Bronchus fibroblast of lung (primary cell): ENCODE measurements at places on chromosomes 16 and 17. TPM values are rescaled to one million over a fixed set of nuclear protein-coding genes. Genes with fewer than 3 reads are reported as not detected.

The ZNF174 gene
- 7.6 and 8.9 TPM in 2 replicates for total RNA-seq

The LITAFD gene
- total RNA-seq, result not detected in 2 replicates

The EARS2 gene
- 20.2 and 24.7 TPM in 2 replicates for total RNA-seq

The MYOCD gene
- under 0.01 TPM in 2 replicates for total RNA-seq

The ENPP7 gene
- not detected in 2 replicates for total RNA-seq

The SLC22A31 gene
- 0.45 and 1.7 TPM in 2 replicates for total RNA-seq

The OTOA gene
- total RNA-seq, result under 0.01 and 0.17 TPM in 2 replicates

The PYDC1 gene
- not detected in 2 replicates for total RNA-seq

The CAPNS2 gene
- total RNA-seq, result not detected in 2 replicates

The XAF1 gene
- total RNA-seq, result 0.59 and 1.5 TPM in 2 replicates

The TAT gene
- total RNA-seq, result not detected in 2 replicates

The EXOC7 gene
- total RNA-seq, result 42.8 and 44.0 TPM in 2 replicates

The ITGA2B gene
- 0.15 and 0.17 TPM in 2 replicates for total RNA-seq

The RRAD gene
- total RNA-seq, result 5.4 and 7.6 TPM in 2 replicates

The KRT27 gene
- not detected in 2 replicates for total RNA-seq

The ST6GALNAC1 gene
- total RNA-seq, result not detected in 2 replicates

The TLCD3A gene
- 15.5 and 18.4 TPM in 2 replicates for total RNA-seq

The RUNDC3A gene
- not detected in 2 replicates for total RNA-seq

The VPS35 gene
- 60.2 and 65.4 TPM in 2 replicates for total RNA-seq

The CA7 gene
- not detected in 2 replicates for total RNA-seq

The ABCA5 gene
- 2.1 and 3.9 TPM in 2 replicates for total RNA-seq

The HSF5 gene
- total RNA-seq, result under 0.01 and 0.34 TPM in 2 replicates

The KRT40 gene
- not detected in 2 replicates for total RNA-seq

The RGS9 gene
- total RNA-seq, result 0.84 and 1.5 TPM in 2 replicates

The GINS2 gene
- total RNA-seq, result 34.6 and 35.5 TPM in 2 replicates

The BHLHA9 gene
- total RNA-seq, result not detected in 2 replicates

The PSME3 gene
- 96.9 and 104 TPM in 2 replicates for total RNA-seq

The KLHL10 gene
- total RNA-seq, result 0.17 TPM in 1 of 2 replicates, not detected in the other

The LRRC75A gene
- total RNA-seq, result 0.34 and 0.59 TPM in 2 replicates

The IRX6 gene
- not detected in 2 replicates for total RNA-seq

The TEKT1 gene
- total RNA-seq, result not detected in 2 replicates

The TSNAXIP1 gene
- 0.17 and 1.2 TPM in 2 replicates for total RNA-seq

The ZG16 gene
- not detected in 2 replicates for total RNA-seq

The KCTD11 gene
- 7.6 and 7.9 TPM in 2 replicates for total RNA-seq

The HSD17B1 gene
- 0.84 and 1.3 TPM in 2 replicates for total RNA-seq

The HOXB1 gene
- not detected in 2 replicates for total RNA-seq

The C17orf78 gene
- total RNA-seq, result not detected in 2 replicates

The FOXN1 gene
- total RNA-seq, result not detected in 2 replicates

The FBXW10B gene
- total RNA-seq, result under 0.01 and 0.59 TPM in 2 replicates

The KRT12 gene
- not detected in 2 replicates for total RNA-seq

The CD300LG gene
- not detected in 2 replicates for total RNA-seq

The LCAT gene
- 10.1 and 11.6 TPM in 2 replicates for total RNA-seq

The ABCC11 gene
- under 0.01 TPM in 1 of 2 replicates, not detected in the other for total RNA-seq

The PRSS33 gene
- not detected in 2 replicates for total RNA-seq

The TEX19 gene
- total RNA-seq, result not detected in 2 replicates

The GAS2L2 gene
- total RNA-seq, result not detected in 2 replicates

The SP6 gene
- total RNA-seq, result 0.15 and 0.34 TPM in 2 replicates

The ADAD2 gene
- total RNA-seq, result not detected in 2 replicates

The OR4D1 gene
- not detected in 2 replicates for total RNA-seq

The KCNG4 gene
- not detected in 2 replicates for total RNA-seq

The MEOX1 gene
- total RNA-seq, result not detected in 2 replicates

The KRT36 gene
- total RNA-seq, result not detected in 2 replicates

The CX3CL1 gene
- 0.17 TPM in 1 of 2 replicates, not detected in the other for total RNA-seq

The HYDIN gene
- total RNA-seq, result 0.34 TPM in 1 of 2 replicates, not detected in the other

The SNX20 gene
- not detected in 2 replicates for total RNA-seq

The ALDH3A1 gene
- total RNA-seq, result not detected in 2 replicates

The PRKAR1A gene
- 157 and 162 TPM in 2 replicates for total RNA-seq

The KRTAP4-9 gene
- total RNA-seq, result not detected in 2 replicates

The ATP1B2 gene
- not detected in 2 replicates for total RNA-seq
